ENCODE measurements at places on chromosomes 1 and 21.

DNA sequence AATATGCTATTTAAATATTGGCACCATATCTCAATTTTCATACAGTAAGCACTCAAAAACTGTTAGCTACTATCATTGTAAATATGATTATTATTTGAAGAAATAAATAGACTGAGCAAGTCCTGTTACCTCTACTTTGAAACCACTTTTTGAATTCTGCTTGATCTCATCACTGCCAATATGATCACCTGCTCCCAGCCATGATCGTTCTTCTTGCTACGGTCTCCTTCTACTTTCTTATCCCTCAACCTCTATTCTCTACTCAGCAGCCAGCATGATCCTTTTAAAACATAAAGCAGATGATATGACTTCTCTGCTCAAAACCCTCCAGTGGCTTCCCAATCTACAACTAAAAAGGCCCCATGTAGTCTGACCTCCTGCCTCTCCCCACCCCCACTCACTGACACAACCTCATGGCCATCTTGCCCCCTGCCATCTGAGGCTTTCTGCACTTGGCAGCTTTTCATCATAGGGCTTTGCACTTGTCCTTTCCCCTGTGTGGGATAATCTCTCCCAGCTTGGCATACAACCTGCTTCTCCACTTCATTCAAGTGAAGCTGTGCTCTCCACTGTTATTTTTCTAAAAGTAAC is 27.2 kb downstream of the CD34 start:
- no peak for DNase-seq

- DNase-seq = no peak
Observed at GRCh38 chr1:64721576-64722145, 23.2 kb upstream of the RAVER2 start.

DNA sequence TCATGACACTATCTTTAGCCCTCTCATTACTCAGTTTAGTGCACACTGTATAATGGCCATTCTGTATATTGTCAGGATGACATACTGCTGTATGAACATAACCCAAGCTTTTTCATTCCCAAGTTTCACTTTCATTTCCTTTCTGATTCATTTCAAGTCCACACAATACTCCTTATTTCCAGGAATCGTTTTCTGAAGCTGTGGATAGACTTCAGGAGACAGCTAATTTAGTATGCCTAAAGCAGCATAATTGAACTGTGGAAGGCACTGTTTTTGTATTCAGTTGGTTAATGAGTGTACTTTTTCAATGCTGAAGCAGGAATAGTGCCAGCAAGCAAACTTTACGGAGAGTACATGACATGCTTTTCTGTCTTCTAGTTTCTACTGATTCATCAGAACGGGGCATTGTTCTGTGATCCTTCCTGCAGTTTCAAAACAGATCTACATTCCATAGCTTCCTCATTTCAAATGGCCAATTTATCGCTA is 578.5 kb upstream of the ZP4 start:
- DNase-seq = no peak

GRCh38 chr1:30083800-30084464 is 639.5 kb downstream of the MATN1 start:
- DNase-seq = peak; percentile 13

DNA sequence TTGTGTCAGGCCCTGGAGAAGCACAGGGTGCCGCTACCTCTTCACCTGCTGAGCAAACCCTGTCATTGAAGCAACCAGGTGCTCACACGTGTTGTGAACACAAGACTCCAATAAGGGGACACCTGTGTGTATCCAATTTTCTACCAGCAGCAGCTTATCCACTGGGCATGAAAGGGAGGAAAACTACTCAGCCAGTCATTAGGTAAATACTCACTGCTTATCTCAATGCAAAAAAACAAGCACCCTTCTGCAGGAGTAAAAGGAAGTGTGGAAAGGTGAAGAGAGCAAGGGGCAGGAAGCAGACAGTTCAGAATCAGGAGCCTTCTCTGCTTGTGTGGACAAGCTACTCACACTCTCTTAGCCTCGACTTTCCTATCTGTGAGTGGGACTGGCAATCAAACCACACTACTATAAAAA is 148.9 kb downstream of the ETS2 start:
- no peak for DNase-seq

All from PC-9 (cell line).